ENCODE measurements at places on chromosomes 4 and X.

- DNase-seq, result no peak
Measured at GRCh38 chr4:138599965-138600364, 357.8 kb upstream of the SLC7A11 start.

- DNase-seq, result no peak
Measured at GRCh38 chrX:38754818-38755718, 46.2 kb upstream of the MID1IP1 start.

DNA sequence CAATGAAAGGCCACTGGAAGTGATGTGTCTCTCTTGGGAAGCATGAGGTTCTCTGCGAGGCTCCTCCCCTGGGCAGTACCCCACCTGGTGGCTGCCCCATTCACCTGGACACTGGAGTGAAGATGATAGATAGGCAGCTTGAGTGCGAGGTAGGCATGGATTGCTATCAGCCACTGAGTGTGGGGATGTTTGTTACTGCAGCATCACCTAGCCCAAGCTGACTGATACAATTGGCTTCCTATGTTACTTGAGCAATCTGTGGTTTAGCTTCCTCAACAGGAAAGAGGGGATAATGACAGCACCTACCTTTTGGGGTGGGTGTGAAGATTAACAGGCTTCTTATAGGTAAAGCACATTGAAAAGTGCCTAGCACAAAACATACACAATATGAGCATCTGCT, 30.8 kb downstream of the ADRA2C start:
- DNase-seq, result no peak

DNA sequence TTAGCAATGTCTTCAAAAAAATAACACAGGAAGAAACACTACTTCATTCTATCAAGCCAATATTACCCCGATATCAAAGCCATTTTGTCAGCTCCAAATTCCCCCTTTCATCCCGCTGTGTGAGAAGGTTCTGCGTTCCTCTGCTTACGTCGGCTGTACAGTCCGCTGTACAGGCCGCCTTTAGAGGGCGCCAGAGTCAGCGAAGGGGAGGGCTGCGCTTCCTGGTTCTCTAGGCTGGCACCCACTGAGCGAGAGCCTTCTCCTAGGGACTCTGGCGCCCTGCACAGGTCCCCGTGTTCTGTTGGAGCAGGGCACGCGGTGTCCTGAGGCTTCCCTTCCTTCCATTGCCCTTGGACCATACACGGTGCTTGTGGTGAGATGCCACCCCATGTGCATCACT, 25.3 kb upstream of the CT45A1 start:
- no peak for DNase-seq

DNA sequence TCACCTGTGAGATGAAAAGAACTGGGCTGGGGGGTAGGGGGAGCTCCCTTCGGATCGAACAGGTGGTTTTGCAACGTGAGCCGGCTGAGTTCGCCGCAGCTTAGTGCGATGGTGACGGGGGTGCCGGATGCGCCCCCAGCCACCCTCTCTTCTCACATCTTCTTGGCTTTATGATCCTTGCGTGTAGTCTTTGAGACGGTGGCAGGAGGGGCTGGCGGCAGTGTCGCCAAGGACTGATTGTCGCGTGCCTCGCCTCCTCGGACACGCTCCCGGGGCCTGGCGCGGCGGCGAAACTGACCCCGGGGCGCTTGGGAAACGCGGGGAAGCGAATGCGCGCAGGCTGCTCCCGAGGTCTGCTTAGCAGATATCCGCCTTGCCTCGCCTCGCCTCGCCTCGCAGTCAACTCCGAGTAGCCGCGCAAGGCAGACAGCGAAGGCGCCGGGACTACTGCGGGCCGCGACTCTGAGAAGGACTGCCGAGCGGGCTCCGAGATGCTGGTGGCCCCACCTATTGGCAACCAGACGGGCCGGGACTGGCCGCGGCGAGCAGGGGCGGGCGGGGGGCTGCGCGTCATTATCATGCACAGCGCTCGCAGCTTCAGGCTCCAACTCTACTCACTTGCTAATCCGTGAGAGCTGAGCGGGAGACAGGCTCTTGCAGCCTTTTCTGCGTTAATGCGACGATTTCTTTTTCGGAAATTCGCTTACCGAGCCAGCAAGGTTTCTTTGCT, 1.5 kb downstream of the GRID2 start:
- DNase-seq, result peak; percentile 66

- DNase-seq, result no peak
Measured at GRCh38 chr4:137510557-137511265, 21.6 kb downstream of the PCDH18 start.

DNA sequence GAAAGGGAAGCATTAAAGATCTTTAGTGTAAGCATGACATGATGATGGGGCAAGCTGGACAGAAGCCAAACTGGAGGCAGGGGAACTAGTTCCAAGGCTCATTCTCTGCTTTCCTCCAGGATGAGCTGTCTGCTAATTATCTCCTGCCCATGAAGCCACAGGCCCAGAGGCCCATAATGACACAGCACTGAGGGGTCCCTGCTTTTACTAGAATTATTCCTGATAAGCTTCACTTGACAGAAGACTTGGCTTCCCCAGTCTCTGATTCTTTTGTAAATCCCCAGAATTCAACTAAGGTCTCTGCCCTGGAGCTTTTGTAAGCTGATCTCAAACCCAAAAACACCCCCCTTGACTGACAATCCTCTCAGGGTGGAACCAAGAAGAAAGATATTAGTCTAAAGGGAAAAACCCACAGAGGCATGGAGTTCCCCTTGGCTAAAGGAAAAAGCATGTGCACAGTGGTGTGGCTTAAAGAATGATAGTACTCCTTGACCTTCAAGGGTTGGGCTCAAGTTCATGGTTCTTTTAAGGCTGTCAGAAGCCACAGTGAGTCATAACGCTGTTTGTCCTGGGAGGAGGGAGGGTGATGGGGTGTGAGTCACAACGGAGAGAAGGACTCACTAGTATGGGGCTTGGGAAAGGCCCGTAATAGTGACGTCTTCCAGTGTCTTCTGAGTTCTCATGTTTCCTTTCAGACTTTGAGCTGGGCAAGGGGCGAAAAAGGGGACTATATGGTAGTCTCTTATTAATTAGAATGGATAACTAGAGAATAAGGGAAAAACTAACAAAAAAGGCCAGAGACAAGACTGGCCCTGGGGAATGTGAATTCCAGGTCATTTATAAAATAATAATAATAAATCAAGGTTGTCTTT, 146.0 kb upstream of the CPEB2 start:
- DNase-seq, result no peak

- DNase-seq, result no peak
Measured at GRCh38 chr4:121822796-121823504, 733 bp downstream of the CCNA2 start.

DNA sequence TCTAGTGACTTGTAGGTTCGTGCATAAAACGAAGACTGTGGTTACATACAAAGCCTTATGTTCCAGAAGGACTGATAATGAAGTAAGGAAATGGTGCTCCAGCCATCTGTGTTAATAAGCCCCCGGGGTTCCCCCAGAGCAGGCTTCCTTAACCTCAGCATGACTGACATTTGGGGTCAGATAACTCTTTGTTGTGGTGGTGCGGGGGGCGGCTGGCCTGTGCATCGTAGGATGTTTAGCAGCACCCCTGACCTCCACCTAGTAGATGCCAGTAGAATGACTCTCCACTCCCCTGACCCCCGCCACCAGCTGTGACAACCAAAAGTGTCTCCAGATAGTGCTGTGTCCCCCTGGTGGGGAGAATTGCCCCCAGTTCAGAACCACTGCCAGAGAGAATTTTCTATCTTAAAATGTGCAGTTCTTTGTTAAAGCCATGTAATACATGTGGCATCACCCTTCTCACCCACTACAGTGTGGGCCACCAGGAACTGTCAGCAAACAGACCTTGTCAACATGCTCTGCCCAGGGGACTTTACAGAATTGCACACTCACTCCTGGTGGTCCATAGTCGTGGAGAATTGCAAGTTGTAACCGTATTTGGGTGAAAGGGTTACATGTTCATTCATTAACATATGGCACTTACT, 7.5 kb downstream of the SH3KBP1 start:
- no peak for DNase-seq

- no peak for DNase-seq
Measured at GRCh38 chrX:132909643-132910042, 48.8 kb downstream of the HS6ST2 start.

DNA sequence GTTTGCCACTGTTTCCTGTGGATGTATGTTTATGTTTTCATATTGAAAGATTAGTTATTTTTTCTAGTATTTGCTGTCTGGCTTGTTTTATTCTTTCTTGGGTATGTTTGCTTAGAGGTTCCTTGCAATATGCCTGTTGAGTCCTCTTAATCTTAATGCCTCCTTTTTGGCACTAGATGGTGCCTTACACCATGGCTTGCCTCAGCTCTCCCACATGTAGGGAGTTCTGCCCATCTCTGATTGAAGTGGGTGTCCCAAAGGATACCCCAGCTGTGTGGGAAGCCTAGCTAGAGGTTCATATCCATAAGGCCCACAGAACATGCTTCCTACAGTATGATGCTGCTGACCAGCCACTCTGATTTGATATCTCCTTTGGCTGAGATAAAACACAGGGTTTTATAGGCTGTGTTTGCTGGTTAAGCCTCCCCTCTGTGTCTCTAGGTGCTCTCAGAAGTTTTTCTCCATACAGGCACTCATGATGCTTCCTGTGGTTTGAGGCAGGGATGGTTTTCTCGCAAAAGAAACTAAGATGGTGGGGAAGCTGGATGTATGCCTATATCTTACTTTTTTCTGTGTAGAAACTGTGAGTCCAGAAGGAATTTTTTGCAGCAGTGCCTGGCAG, 162.4 kb downstream of the ASB9 start:
- no peak for DNase-seq

All from Right ventricle myocardium inferior (tissue), 1 donor.